Stimulated activated CD8-positive, alpha-beta memory T cell treated with anti-CD3 and anti-CD28 coated beads, Interleukin-4, amount 100 ng/mL, for 1 hour (primary cell): ENCODE measurements at places on chromosomes 11 and 22.

DNA sequence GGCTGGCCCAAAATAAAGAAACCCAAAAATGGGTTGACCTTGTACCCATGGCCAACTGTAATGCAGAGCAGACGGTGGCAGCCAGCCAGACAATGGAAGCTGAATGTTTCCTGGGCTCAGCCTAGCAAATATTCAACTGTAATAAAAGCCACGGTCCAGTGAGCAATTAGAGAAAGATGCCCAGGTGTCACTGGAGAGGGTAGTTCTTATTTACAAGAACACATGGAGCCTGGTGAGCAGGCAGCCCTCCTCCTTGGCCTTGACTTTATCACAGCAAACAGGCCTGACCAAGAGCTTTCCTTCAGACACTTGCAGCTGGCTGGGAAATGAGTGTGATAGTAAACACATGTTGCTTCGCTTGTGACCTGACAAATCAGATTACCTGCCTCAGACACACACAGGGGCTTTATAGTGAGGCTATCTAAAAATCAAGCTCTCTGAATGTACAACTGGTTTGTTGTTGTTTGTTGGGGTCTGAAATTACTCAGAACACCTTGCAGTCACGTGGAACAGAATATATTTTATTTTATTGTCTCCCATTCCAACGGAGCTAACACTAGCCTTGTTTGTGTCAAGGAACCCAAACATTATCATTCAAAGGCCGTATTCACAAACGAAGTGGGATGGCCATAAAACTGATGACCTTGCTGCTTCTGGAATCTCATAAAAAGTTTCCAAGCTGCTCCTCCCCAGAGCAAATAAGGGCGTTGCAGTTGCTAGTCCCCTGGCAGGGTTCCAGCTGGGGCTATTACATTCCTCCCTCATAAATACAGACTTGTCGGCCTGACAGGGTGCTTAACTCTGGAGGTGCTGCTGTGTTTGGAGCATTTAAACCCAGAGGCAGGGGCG, 161.1 kb downstream of the BBOX1 start:
- DNase-seq = no peak

GRCh38 chr11:5923794-5924193, 18.3 kb upstream of the OR56A3 start:
- no peak for DNase-seq

DNA sequence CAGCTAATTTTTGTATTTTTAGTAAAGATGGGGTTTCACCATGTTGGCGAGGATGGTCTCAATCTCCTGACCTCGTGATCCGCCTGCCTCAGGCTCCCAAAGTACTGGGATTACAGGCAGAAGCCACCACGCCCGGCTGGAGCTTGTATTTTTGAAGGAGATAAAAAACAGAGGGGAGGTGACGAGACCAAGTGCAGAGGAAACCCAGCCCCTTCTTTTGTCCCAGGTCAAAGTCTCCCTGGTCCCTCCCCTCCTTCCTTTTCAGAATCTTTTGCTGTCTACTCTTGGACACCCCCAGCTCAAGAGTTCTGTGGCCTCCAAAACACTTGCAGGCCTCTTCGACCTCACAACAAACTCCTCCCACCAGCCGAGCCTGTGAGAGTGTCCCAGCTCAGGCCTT, 12.2 kb upstream of the TMEM184B start:
- DNase-seq = no peak

DNA sequence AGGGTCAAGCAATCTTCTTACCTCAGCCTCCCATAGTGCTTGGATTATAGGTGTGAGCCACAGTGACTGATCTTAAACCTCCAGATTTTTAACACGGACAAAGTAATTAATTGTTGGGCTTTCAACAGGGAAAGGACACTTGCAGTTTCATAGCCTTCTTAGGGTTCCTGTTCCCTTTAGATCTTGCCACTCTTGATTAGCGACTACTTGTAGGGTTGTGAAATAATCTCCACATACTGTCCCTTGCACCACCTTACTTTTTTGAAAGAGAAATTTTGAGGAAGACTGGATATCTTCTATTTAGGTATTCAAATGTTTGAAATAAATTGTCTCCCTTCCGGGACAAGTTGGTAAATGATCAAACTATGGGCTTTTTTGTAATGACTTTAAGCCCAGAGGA, 7.6 kb downstream of the MS4A4E start:
- DNase-seq = no peak

GRCh38 chr22:42132457-42132856, 1.8 kb upstream of the CYP2D6 start:
- DNase-seq = no peak

DNA sequence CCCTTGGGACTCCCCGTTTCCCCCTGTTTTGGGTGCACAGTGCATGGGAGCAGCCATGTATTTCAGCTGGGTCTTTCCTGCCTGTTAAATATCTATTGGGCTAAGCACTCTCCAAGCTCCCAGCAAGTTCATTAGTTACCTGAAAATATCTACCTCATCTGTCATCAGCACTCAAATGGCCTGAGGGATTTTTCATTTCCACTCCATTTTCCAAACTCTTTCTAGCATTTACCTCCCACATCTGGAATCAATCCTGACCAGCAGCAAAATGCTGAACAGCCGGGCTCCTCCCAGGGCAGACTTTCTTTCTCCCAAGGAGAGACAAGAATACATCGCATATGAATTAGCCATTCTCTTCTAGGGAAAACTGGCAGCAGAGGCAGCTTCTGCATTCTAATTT, 273.5 kb upstream of the MPPED2 start:
- no peak for DNase-seq

DNA sequence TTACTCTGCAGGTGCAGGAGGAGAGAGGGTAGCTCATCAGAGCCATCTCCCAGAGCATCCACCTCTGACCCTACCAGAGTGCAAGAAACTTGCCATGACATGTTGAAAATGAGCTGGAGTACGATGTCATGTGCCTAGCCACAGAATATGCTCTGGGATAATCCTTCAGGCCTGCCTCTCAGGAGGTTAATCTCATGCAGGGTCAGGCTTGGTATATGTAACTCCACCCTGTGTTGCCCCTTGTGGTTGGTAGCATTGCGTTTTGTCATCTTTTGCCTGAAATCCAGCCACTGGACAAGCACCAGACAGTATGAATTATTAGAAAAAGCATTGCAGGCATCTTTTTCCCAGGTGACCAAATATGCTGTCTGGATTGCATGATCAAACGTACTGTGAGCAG, 36.2 kb downstream of the CNTF start:
- DNase-seq = no peak

GRCh38 chr11:115579181-115579825, 75.1 kb upstream of the CADM1 start:
- no peak for DNase-seq

DNA sequence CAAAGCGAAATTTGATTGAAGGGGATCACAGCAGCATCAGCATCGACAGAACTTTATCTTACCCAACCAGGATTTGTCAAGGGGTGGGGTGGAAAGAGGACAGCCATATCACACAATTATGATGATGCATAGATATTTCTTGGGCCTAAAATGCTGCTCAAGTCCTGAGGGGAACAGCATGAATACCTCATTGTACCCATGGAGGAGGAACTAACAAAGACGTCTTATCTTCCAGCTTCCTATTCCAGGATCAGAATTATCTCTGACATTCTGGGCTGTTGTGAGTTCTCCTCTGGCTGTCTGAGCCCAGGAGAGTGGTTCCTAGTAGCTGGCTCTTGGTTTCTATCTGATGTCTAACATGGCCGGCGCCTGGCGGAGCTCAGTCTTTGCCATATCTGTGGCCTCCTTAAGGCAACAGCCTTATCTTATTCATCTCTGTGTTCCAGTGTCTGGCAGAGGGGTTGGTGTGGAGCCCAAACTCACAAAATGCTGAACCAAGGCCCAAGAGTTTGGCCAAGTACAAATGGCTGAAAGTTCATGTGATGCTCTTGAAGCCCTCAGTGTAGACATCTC, 68.2 kb upstream of the TIMP3 start:
- no peak for DNase-seq

GRCh38 chr22:23119494-23120414, 22.0 kb downstream of the RSPH14 start:
- DNase-seq = no peak

DNA sequence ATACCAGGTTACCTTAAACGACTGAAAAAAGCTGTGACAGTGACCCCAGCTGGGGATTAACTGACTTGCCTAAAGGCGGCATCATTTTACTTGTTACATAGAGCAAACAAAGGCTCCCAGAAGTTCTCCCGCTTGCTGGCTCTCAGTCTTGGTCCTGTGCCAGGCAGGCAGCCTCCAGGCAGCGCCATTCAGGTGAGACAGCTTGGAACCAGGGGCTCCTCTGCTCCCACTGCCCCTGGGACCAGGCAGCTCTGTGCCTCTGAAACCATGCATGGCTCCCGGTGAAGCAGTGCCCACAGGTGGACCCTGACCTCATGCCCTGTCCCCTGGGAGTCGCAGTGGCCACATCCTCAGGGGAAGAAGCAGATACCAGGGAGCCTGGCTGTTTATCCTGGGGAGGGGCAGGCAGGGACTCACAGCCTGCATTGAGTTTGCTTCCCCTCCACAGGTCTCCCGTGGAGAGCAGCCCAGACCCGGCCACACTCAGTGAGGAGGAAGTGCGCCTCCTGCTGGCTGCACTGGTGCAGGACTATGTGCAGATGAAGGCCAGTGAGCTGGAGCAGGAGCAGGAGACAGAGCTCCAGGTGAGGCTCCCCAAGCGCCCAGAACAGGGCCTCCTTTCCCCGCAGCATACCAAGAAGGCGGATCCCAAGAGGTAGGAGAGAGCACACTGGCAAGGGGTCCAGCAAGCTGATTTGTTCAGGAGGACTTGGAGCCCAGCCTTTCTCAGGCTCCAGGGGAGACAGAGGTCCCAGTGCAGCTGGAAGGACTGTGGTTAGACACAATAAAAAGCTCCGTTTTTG, 15.6 kb upstream of the CYP2R1 start:
- peak; percentile 73 for DNase-seq

- no peak for DNase-seq
These were observed 133.0 kb upstream of the FIBIN start for GRCh38 chr11:26860895-26861294.

GRCh38 chr11:110338684-110339083, 42.3 kb upstream of the RDX start:
- no peak for DNase-seq

GRCh38 chr22:37358917-37359316, 68.4 kb downstream of the ELFN2 start:
- no peak for DNase-seq

GRCh38 chr11:108963118-108963517, 298.2 kb downstream of the DDX10 start:
- no peak for DNase-seq

GRCh38 chr11:35419184-35419829, at the start of gene SLC1A2:
Gene SLC1A2 (minus strand): TSS chr11:35419558. CDS start chr11:35418966, 592 bp downstream.
- no peak for DNase-seq

GRCh38 chr11:79390477-79390876, 50.4 kb downstream of the TENM4 start:
- DNase-seq = no peak

- no peak for DNase-seq
These were observed 24.6 kb downstream of the IGHMBP2 start for GRCh38 chr11:68928136-68928880.

GRCh38 chr11:121435551-121436511, 16.3 kb upstream of the SORL1 start:
- no peak for DNase-seq
